ENCODE measurements at places on chromosomes 7 and 10. TPM values are rescaled to one million over a fixed set of nuclear protein-coding genes. Genes with fewer than 3 reads are reported as not detected.

The INSYN2A gene
- 0.29 TPM for total RNA-seq

The ABCB1 gene
- 13.3 TPM for total RNA-seq

The KCNH2 gene
- total RNA-seq: 1.9 TPM

The PRSS1 gene
- total RNA-seq: 0.87 TPM

The CCDC146 gene
- 5.2 TPM for total RNA-seq

The CACNB2 gene
- not detected for total RNA-seq

The OR2A42 gene
- total RNA-seq: not detected

The BMPER gene
- total RNA-seq: 0.29 TPM

The FZD8 gene
- total RNA-seq: 13.4 TPM

The TECTB gene
- not detected for total RNA-seq

The LIPK gene
- total RNA-seq: not detected

The HOXA7 gene
- 27.9 TPM for total RNA-seq

The CNNM1 gene
- total RNA-seq: 0.63 TPM

The AKR1C8 gene
- not detected for total RNA-seq

The CCDC3 gene
- 0.14 TPM for total RNA-seq

The CASP7 gene
- total RNA-seq: 29.0 TPM

The CADPS2 gene
- total RNA-seq: 5.6 TPM

The C7orf57 gene
- total RNA-seq: not detected

The DUSP5 gene
- 76.2 TPM for total RNA-seq

The NUB1 gene
- total RNA-seq: 70.7 TPM

The AGR2 gene
- 11.9 TPM for total RNA-seq

The SPDYE8 gene
- not detected for total RNA-seq

The NPY4R gene
- total RNA-seq: not detected

The ELMO1 gene
- total RNA-seq: 1.2 TPM

The CRPPA gene
- 1.8 TPM for total RNA-seq

The VOPP1 gene
- total RNA-seq: 98.3 TPM

The NOS3 gene
- total RNA-seq: 1.2 TPM

The DPP6 gene
- total RNA-seq: not detected

The PIK3CG gene
- total RNA-seq: 0.23 TPM

The SERPINE1 gene
- total RNA-seq: 160 TPM

The PTPRN2 gene
- total RNA-seq: 2.5 TPM

The FAM25A gene
- total RNA-seq: not detected

The TFR2 gene
- 1.1 TPM for total RNA-seq

Data from epithelial cell of proximal tubule (primary cell).